T-cell (primary cell): ENCODE measurements at places on chromosomes 5 and 9.

GRCh38 chr5:75275756-75276155 is 39.1 kb upstream of the ANKRD31 start:
- no peak for DNase-seq

GRCh38 chr5:151238303-151238741 is 14.4 kb upstream of the CCDC69 start:
- no peak for DNase-seq

DNA sequence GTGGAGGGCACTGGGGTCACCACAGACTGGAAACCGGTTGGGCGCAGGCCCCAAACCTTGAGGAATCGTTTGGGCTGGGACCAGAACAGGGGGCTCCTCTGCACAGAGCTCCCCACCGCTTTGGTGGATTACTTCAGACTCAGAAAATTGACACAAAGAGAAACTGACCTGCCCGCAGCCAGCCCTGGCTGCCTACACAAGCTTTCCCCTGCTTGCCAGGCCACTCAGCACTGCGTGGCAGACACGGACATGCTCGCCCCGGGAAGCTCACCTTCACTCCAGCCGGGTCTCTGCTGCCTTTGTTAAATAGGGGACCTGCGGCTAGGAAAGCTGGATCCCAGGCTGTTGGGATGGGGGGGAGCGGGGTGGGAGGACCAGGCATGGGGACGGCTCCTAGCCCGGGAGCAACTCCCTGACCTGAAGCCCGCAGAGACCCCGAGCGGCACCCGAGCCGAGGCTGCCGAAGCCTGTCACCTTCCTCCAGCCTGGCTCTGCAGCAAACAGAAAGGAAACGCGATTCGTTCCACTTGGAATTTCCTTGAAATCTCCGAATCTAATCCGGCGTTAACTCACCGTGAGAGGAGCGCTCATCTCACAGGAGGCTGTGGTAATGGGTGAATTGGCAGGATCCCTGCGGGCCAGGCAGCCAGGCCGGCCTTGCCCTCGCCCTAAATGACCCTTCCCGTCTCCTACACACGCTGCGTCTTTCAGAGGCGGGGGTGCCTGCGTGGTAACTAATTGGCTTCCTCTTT is 8.8 kb downstream of the PAX5 start:
- DNase-seq: no peak

DNA sequence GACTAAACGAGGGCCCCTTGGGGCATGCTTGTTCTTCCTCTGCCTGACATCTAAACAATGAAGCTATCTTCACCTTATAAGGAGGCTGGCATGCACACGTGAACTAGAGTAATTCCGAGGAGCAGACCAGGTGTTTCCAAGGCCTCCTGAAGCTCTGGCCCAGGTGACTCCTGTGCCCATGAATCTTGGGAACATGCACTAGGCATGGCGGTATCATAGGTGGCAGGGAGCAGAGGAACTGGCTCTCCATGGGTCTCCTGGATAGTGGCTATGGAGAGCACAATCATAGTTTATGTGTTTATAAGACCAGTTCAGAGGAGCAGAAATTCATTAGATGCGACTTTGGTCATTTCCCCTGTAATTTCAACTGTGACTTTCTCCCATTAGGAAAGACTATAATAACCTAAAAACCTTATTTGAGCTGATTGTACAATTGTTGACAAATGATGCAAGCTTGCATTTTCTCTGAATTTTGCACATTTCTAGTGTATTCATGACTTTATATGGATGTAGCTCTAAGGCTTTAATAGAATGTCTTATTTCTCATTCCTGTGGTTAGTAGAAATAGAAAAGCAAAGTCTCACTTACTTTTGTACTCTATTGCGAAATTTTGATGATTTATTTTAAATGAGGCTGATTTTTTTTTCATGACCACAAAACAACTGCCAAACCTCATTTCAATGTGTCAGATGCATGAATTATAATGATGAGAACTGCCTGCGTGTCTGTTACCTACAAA is 135.3 kb upstream of the RPS23 start:
- no peak for DNase-seq

DNA sequence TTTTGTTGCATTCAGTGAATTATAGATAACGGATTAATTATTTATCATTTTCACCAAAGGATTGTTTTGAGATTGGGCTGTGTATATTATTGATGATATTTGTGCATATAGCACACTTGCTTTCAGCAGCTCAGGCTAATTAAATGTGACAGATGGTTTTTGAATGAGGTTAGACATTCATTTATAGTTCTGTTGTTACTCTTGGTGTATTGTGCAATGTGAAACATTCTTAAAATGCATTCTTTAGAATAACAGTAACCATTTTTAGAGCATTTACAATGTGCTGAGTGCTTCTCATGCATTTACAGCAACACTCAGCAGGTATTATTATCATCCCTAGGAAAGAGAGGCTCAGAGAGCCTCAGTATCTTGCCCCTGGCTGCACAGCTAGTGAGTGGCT is 23.8 kb downstream of the NANS start:
- no peak for DNase-seq

GRCh38 chr5:76855961-76856360 is 6.1 kb downstream of the S100Z start:
- DNase-seq: peak; percentile 1

- DNase-seq: no peak
These were observed 65.2 kb upstream of the SLC25A51 start for GRCh38 chr9:37969130-37969529.

DNA sequence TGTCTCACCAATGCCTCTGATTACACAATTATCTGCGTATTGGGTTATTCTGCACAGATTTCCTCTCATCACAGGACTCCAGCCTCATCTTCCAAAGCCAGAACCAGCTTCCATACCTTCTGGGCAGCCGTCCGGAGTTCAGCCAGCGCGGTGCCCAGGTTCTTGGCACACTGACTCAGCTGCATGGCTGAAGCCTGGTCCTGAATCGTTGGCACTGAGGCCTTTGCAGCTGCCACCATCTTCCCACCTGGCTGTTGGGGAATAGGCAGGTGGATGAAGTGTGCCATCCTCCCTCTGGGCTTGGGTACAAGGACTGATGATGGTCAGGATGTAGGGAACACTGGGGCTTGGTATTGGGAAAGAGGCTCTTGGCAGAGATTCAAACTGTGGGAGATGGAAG is 17.9 kb downstream of the TLN1 start:
- DNase-seq: no peak

GRCh38 chr5:89280103-89281037 is 397.4 kb upstream of the MEF2C start:
- DNase-seq: no peak
